ENCODE measurements at places on chromosomes 11 and 22.

DNA sequence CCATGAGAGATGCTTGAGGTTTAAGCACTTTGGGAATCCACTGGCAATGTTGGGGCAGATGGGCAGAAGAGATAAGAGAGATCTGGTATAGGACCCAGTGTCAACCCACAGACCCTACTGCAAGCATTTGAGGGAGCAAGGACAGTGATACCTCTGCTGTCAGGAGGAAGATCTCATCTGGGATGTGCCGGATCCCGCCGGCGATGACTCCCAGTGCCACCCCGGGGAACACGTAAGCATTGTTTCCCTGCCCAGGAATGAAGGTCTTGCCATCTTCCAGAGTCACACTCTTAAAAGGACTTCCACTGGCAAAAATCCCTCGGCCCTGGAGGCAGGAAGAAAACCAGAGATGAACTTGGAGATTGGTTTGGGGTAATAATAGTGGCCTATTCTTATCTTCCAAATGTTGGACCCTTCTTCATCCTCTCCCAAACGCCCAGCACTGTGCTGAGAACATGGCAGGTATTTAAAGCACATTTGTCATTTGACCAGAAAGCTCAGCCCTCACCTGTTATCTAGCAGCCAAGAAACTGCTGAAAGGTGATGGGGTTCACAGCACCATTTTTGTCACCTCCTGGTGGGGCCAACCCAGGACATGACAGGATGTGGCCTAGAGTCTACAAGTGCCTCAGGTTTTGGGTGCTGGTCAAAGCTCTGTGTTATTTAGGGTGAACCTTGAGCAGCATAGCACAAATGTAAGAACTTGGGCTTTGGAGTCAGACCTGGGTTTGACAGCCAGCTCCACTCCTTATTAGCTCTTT, 71.7 kb downstream of the CCDC81 start:
- DNase-seq = no peak

- DNase-seq = no peak
These were observed 6.4 kb downstream of the IL10RA start for GRCh38 chr11:117992620-117993019.

GRCh38 chr11:121374286-121374985, 77.7 kb upstream of the SORL1 start:
- no peak for DNase-seq

GRCh38 chr11:12102588-12103410, 7.6 kb upstream of the MICAL2 start:
- no peak for DNase-seq

DNA sequence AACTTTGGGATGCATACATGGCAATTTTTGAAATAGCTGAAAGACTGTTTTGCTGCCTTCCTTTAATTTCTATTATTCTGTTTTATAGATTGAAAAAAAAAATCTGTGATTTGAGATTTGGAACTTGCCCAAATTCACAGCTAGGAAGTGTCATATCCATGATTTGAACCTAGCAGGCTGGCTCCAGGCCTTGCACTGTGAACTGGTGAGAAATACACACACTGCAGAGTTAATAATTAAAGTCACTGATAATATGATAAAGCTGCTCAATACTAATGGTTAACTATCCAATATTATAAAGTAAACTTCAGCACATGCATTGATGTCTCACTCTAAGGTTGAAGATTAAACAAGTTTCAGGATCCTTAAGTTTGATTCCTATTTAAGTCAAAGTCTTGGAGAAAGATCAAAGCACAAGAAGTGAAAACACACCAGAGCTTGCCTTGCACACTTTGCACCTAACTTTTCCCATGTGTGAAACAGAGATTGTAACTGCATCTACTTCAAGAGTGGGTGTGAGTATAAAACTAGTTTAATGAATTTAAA, 150.6 kb upstream of the CCDC179 start:
- DNase-seq = no peak

GRCh38 chr11:114775875-114776621, 97.7 kb downstream of the NXPE2 start:
- DNase-seq = no peak

GRCh38 chr11:789943-790342, at the start of gene CEND1:
CEND1 (minus strand) TSS chr11:790090; CDS start chr11:788576, 1,514 bp downstream.
- peak; percentile 53 for DNase-seq

DNA sequence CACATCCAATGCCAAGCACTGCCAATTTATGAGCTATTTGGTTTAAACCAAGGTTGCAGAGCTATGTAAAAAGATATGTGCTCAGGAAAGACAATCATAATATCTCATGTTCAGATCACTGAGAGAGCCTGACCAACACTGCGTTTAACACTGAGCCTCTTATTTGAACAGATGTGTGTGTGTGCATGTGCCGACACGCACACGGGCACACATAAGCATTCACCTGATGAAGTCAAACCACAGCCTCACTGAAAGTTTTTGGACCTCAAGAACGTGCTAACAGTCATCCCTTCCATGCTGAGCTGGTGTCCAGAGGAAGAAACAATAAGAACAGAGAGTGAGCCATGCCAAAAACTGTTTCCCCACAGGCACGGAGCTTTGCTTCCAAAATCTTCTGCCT, 23.4 kb downstream of the HPS4 start:
- no peak for DNase-seq

DNA sequence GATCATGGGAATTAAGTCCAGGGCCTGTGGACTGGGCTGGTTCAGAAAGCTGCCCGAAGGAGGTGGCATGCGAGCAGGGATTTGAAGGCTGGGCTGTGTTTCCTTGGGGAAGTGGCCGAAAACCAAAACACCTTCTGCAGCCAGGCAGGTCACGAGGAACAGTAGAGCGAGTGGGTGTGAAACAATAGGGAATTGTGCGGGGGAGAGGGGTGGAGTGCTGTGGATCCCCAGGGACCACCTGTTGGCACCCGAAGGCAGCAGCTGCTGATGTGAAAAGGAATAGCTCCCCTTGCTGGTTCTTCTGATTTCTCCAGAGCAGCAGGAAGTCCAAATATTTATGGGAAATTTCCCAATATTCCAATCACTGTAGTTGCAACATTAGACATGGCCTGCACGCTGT, 24.6 kb downstream of the TP53I11 start:
- no peak for DNase-seq

DNA sequence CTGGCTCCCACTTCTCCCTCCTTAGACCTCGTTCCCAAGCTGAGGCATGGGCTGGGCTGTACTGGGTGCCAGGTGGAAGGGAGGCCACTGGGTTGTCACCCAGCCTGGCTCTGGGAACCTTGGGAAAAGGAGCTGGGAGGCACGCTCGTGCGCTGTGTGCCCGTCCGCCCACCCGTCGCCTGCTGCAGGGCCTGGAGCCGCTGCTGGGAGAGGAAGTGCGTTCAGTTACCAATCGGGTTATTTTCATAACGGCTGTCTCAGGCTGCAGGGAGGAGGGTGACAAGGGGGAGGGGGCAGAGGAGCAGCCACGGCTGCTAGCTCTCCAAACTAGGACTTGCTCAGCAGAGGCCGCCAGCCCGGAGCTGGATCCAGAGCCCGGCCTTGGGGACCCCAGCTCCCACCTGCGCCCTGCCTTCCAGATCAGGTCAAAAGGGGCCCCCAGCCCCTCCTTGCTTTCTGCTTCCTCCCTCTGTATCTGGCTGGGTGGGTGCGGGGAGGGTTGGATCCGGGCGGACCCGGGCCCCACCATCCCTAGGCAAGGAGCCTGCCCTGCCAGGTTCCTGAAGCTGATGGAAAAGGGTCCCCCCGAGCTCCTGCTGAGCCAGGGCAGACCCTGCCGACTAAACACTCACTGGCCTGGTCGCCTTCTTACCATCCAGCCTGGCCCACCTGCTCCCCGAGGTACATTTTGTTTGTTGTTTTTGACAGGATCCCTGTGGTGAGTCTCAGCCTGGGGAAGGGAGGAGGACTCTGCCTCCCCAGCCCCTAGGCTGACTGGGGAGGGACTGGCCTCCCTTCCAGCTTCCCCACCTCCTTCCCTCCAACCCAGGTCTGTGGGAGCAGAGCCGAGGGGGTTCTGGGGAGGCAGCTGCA, 14.3 kb downstream of the DGKZ start:
- peak; percentile 70 for DNase-seq

DNA sequence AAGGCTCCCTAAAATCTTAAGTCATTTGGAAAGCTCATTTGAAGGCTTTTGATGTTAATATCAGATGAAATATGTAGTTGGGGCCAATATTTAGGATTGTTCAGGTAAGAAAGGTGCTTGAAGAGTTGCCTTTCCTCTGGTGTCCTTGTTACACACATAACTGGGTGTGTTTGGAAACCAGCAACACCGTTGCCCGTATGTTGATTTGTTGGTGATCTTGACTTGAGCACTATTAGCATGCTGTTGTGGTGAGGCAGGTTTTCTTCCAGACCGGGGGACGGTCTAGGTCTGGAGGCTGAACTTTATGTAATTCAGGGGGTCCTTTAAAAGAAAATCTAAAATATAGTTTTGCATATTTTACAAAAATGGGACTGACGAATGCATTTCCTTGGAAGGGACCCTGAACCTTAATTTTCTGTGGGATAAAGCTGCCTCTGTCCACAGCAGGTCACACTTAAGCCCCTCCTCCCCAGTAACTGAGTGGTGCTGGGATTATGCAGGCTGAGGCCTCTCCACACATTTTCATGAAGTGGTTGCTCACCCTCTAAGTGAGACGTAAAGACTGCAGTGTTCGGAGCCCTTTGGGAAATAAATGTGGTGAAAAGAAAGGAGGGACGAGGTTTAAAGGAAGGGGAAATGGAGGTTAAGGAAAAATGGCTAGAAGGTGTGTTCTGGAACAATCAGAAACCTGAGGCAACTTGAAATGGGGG, 1.8 kb downstream of the YWHAH start:
- no peak for DNase-seq

DNA sequence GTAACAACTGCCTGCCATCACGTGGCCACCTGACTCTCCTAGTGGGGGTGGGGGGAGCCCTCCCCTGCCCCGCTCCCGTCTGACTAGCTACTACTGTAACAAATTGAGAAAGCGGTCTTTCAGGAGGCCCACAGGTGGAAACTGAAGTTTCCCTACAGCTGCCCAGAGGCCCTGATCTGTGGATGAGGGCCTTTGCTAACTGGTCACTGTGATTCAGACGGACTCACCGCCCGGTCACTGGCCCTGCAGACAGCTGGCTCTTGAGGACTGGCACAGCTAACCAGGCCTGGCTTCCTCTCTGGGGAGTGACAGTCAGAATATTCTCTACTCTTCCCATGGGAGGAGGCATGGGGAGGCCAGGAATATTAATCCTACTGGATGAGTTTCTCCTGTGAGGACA, 116.8 kb downstream of the ARHGAP8 start:
- DNase-seq = no peak

- no peak for DNase-seq
These were observed 41.0 kb downstream of the CD82 start for GRCh38 chr11:44606472-44606871.

All from fibroblast of skin of scalp (primary cell).